Stimulated activated CD8-positive, alpha-beta memory T cell treated with anti-CD3 and anti-CD28 coated beads, Interleukin-7, amount 100 ng/mL, for 1 hour (primary cell): ENCODE measurements at places on chromosomes 6 and 20.
A peak's percentile ranks its signal among the peaks of the same experiment; 100 is the strongest.

DNA sequence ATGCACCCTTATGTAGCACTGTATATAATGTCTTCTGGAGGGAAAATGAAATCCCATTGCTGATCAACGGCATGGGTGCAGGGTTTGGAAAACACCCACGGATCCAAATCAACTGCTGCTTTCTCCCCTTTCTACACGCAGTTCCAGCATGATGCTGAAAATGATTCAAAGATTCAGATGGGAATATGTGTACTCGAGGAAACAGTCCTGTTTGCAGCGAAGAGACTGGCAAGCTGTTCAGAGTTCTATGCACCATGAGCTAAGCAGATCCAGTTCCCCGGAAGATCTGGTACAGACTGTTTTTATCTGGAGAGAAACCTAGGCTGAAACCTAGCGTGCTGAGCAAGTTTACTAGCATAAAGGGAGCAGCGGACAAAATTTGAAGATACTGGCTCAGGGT is 47.9 kb upstream of the CDH4 start:
- DNase-seq: no peak

DNA sequence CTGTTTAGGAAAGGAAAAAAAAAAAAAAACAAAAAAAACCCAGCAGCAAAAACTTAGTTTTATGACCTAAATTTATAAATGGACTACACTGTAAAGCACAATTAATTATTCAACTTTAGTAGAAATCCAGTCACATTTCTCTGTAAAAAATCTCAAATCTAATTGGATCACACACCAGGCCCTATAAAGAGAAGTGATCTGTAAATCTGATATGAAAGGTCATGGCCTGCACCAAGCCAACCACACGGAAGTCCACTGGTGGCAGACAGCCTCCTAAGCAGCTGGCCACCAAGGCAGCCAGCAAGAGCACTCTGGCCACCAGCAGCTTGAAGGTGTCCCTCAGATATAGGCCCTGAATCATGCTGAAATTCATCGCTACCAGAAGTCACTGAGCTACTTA is 131.6 kb downstream of the HFE start:
- no peak for DNase-seq

DNA sequence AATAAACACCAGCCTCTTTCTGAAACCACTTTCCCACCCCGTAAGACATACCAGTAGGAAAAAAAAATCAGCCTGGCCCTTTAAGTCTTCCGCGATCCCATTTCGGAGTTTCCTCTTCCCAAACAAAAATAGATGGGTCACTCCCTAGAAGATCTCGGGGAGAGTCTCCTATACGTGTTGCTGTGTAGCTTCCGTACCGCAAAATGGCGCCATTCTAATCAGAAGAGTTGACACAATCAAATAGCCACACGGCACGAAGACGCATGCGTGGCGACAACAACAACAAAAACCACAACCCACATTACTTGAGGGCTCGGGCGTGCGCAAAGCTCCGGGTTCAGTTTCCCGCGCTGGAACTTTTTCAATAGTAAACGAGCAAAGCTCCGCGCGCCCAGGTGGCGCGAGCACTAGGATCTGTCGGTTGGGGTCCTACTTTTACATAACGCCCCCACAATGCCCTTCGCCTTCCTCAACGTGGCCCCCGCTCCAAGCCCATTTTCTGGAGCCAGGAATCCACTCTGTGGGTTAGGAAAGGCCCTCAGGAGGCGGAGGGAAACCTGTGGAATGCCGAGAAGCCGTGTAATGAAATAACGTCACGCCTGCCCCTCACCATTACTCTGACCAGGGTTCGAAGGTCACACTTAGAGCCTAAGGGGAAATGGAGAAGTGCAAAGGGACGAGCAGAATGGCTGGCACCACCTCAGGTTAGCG is at the start of gene GPANK1:
TSS of gene GPANK1 (minus strand) at position 208 of the 711 bp plus-strand sequence. CDS start 519 bp downstream, outside the sequence.
- peak; percentile 70 for DNase-seq

- no peak for DNase-seq
Observed at GRCh38 chr20:11582060-11582459, 335.6 kb upstream of the BTBD3 start.

DNA sequence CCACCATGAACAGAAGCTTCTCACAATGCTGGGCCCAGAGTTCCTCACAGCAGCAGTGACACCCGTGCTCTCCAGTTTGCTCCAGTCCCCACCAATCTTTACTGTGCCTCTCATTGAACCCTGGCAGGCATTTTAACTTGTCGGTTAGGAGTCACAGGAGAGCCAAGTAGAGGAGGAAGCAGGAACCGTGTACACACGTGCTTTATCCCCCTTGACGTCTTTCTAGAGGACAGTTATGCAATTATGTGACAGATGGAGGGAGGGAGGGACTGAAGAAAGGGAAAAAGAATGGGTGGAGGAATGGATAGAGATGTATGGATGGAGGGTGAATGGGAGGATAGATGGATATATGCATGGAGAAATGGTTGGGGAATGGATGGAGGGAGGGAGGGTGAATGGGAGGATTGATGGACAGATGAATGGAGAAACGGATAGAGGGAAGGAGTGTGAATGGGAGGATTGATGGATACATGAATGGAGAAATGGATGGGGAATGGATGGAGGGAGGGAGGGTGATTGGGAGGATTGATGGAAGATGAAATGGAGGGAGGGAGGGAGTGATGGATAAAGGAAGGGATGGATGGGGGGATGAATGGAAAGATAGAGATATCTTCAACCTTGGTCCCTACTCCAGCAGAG is 26.0 kb downstream of the RBM38 start:
- no peak for DNase-seq

DNA sequence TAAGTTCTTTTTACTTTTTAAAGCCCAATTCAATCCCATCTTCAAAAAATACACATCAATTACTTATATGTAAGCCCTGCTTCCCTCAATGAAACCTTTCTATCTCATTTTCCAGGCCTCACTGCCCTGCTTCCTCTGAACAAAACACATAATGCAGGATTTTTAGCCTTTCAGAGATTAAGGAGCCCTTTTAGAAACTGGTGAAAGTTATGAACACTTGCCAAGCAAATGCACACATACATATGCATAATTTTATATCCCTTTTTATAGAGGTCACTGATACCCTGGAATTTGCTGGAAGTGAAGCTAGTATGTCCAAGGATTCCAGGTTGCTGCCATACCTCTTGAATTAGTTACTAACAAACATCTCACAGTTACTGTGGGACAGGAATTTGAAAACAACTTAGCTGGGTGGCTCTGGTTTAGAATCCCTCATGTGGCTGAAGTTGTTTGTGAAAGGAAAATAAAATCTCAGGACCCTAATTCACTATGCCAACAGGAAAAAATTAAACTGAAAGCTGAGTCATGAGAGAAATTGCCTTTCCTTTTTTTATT is 75.8 kb downstream of the UBE3D start:
- DNase-seq: no peak

- DNase-seq: no peak
Observed at GRCh38 chr6:123986938-123987337, 183.3 kb downstream of the NKAIN2 start.

DNA sequence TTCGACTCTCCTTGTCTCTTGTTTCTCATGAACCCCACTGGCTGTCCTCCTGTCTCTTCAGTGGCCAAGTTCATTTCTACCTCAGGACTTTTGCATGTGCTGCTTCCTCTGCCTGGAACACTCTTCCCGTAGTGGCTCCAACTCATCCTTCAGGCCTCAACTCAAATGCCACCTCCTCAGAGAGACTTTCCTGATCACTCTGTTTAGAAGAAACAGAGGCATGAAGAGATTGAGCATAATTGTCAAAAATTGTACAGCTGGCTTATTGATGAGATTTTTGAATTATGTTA is 17.5 kb upstream of the SLC9A8 start:
- DNase-seq: no peak

DNA sequence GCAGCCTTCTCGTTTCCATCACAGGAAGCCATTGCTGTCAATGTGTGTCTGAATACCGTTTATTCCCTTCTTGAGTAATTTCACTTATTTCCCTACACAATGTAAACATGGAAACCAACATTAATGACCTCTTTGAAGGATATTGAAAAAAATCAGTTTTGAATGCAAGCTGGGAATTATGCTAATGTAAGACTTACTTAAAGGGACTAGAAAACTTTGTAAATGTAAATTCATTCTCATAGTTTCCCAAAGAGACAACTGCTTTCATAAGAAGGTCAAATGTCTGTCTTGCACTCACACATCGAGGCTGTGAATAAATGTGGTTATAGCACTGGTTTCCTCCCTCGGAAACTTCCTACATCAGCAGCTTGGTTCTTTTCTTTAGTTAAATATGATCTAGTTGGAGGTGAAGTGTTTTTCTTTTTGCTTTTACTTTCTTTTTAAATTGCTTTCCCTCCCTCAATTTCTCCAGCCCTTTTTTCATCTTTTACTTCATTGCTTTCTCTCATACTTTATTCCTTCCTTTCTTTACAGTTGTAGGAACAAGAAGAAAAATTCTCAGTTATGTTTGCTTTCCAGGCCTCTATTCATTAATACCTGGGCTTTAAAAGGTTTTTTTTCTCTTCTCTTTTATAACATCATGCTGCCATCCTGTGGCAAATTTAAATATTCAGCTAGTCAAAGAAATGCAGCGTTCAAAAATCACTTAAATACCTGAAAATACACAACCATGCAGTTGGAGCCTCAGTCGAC is 108.3 kb downstream of the TNFAIP3 start:
- DNase-seq: no peak

- DNase-seq: no peak
Observed at GRCh38 chr20:4029505-4030467, 14.4 kb upstream of the RNF24 start.

- peak; percentile 57 for DNase-seq
Observed at GRCh38 chr6:43454290-43454695, 1.1 kb downstream of the DLK2 start.

GRCh38 chr6:28588666-28589065 is 63.0 kb downstream of the GPX5 start:
- DNase-seq: no peak

DNA sequence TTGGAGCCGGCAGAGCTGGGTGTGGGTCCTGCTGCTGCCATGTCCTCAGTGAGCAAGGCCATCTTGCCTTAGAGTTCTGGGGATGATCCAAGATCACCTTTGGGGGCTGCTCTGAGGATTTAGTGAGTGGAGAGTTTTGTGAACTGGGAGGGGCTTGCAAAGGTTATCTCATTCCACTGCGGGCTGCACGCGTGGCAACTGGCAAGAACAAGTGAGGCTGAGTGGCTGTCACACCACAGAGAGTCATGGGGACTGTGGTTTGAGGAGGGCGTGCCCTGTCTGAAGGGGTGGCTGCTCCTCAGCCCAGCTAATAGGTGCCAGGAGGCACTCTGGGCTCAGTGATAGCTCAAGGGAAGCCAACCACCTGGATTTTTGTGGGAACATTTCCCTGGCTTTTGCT is 37.6 kb downstream of the TTLL9 start:
- no peak for DNase-seq

DNA sequence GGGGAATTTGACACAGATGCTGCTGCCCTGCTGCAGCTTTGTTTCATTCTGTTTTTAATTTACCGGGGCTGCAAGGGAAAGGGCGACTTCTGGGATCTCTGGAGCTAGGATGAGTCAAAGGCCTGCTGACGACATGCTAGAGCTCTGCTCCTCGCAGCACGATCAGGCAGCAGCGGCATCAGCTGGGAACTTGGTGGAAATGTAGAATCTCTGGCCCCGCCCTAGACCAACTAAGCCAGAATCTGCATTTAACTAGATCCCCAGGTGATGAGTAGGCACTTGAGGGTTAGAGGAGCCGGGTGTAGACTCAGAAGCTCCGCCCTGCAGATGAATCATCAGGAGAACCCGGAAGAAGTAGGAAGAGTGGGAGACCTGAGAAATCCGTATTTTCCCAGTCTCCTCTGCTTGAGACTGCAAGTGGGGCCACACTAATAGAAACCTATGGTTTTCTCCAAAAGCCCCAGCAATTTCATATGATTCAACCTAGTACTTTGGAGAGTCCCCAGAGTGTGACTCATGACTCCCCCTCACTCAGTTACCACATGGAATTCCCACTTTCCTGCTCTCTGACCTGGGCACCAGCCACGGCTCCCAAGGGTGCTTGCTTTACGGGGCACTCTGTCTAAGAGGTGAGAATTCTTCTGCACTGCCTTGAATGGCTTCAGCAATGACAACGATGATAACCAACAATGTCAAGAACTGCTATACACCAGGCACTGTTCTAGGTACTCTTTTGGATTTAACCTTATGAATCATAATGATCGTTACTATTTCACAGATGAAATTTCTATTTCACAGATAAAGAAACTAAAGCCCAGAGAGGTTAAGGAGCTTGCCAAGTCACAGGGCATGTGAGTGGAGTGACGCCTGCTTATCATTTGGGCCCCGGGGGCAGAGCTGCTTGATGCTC is 18.1 kb downstream of the TUBB2B start:
- DNase-seq: no peak

DNA sequence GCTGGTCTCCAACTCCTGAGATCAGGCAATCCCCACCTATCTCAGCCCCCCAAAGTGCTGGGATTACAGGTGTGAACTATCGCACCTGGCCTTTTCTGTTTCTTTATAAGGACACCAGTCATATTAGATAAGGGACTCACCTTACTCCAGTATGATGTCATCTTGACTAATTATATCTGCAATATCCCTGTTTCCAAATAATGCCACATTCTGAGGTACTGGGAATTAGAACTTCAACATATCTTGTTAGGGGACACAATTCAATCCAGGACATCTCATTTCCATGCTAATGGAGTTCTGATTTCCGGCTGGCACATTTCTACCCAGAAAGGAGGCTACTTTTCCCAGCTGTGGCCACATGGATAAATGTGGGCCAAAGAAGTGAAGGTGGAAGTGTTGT is 6.4 kb upstream of the AIG1 start:
- DNase-seq: no peak

DNA sequence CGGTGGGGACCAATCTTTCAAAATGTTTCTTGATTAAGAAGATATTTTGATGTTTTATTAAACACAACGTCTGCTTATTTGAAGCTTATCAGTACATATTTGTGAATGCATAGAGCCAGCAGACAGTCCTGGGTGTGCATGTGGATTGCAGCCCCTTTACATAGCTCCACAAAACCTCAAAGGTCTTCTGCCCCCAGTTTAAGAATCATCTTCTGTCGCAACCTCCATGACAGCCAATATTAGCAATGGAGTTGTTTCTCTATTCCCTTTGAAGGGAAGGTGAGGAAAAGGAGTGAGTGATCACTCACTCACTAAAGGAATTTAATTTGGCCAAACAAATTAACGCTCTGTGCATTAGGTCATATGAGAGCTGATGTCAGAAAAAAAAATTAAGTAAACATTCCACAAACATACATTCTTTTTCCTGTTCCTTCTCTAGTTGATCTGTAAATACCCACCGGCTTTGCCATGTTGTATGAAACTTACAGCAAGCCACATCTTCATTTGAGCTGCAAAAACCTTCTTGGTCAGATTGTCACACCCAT is 152.9 kb downstream of the SIM1 start:
- no peak for DNase-seq

DNA sequence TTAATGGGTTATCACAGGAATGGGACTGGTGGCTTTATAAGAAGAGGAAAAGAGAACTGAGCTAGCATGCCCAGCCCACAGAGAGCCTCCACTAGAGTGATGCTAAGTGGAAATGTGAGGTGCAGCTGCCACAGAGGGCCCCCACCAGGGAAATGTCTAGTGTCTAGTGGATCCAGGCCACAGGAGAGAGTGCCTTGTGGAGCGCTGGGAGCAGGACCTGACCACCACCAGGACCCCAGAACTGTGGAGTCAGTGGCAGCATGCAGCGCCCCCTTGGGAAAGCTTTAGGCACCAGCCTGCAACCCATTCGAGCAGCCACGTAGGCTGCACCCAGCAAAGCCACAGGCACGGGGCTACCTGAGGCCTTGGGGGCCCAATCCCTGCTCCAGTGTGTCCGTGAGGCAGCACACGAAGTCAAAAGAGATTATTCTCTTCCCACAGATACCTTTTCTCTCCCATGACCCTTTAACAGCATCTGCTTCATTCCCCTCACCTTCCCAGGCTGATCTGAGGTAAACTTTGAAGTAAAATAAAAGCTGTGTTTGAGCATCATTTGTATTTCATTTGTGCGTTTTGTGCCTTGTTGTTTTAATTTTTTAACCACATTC is 4.4 kb downstream of the HLA-E start:
- no peak for DNase-seq
